ENCODE measurements at places on chromosomes 4 and X.

DNA sequence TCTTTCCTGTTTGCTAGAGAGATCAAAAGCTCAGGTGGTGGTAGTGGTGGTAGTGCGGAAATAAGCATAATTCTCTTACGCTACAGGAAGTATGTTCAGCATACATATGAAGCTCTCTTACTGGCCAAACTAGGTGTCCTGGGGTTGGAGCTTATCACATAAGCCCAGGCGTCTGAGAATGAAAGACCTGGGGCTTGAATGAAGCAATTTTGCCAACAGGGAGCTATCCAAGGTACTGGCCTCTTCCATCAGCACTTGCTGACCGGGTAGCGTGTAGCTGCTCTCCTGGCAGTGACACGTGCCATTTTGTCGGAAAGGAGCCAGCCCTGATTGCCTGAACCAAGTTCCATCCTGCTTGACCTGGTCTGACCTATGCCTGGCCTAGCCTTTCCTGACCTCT, 65.9 kb upstream of the HPF1 start:
- DNase-seq = peak; percentile 19

DNA sequence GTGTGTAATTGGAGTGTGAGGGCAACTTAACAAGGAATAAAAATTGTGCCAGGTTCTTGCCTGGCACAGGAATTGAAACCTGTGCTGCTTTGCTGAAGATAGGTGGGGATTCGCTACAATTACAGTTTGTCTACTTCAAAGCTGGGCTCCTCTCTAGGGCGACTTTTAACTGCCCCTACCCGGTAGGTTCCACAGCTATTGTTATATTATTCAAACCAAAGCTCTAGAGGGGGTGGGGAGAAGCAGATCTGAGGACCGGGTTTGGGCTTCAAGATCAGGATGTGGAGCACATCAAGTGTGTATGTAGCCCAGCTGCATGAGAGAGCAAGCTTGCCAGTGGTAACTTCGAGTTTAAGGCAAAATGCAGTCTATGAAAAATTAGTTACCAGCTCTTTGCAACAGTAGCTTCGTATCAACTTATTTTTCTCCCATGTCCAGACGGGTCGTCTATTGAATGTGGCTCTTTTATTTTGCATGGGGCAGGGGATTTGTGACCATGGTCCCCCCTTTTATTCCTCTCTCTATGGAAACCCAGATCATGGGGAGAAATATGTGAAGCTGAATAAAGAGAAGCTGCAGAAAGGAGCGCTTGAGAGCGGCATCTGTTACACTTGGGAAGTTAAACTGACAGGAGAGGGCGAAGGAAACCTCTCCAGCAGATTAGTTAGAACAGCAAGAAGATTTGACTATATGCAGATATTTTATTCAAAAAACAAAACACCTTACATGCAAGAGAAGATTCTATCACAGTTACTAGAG, 3.2 kb upstream of the POU3F4 start:
- no peak for DNase-seq

DNA sequence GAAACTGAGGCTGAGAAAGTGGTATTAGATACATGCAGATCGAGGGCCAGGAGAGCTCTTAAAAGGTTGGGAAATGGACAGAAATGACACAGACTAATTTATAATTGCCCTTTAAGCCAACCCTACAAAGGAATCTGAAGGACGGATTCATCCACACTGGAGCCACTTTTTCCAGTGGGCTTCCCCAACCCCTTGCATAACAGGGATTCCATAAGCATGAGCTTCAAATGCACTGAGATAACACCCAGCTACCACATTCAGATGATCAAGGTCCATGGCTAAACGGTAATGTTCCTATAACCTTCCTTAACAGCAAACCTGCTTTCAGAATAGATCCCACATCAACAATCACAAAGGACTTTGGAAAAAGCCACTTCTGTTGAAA, 34.2 kb downstream of the PLAC1 start:
- no peak for DNase-seq

DNA sequence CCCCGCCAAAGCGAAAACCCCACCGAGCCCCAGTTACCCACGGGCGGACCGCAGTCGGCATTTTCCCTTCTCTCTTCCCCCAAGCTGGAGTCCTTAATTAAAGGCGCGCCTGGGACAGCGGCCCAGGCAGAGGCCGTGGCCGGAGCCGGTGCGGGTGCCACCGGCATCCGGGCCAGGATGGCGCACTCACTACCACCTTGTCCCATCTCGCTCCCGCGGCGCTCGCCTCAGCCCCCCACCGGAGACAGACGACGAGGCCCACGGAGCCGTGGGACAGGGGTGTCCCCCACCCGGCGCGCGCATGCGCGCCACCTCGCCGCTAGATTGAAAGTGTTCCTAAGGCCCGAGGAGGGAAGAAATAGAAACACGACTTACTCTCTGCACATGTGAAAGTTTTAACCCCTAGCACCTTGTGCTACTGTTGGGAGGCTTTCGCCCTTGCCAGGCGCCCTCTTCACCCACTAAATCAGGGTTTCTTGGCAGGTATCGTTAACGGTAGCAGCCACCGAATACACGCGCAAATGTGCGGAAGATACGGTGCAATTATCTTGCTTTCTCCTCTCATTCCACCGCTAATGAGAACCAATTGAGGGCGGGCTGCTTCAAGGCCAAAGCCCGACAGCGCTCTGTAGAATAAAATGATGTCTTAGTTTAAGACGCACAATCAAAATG, 64.3 kb upstream of the CCDC160 start:
- peak; percentile 56 for DNase-seq

- DNase-seq = no peak
Observed at GRCh38 chr4:1402516-1403091, 3.6 kb downstream of the NKX1-1 start.

DNA sequence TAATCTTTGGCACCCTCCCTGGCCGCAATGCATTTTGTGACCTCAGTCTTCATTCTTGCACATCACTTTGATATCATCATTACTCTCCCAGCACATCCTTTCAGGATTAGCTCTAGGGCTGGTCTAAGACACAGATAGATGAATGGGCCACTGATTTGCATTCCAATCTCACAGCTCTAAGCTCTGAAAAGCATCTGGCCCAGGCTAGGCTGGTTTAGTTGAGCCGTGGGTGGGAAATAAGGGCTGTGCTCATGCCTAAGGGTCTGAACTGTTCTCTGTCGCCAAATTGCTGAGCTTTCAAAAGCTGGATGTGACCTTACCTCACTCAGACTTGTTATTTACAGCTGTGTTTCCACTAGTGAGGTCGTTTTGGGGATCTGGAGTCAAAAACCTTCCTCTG, 30.0 kb upstream of the SLC9A7 start:
- DNase-seq = no peak

GRCh38 chr4:129355031-129355430, 259.1 kb downstream of the C4orf33 start:
- DNase-seq = no peak

DNA sequence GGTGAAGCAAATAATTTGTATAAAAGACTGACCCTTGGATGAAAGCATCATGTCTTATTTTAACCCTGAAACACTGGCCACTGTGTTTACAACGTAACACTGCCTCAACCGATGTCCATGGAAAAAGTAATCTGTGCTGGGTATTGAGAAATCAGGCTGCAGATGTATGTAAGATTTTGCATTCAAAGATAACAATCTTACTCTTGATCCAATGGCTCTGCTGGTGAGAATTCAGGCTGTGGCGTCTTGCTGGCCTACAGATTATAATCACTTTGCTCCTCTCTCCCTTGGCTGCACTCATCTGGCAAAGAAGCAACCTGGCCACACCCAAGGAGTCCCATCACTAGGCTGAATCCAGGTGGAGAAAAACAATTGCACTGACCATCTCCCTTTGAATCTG, 7.5 kb downstream of the ADGRA3 start:
- no peak for DNase-seq

- no peak for DNase-seq
Observed at GRCh38 chrX:15744181-15744867, 6.3 kb downstream of the CA5B start.

- peak; percentile 34 for DNase-seq
Observed at GRCh38 chrX:47751670-47752069, 85.0 kb upstream of the ZNF81 start.

- no peak for DNase-seq
Observed at GRCh38 chrX:72236841-72237240, 2.0 kb downstream of the ERCC6L start.
